ENCODE measurements at places on chromosomes 2 and 18.

- DNase-seq: no peak
Measured at GRCh38 chr2:16109821-16110310, 169.5 kb downstream of the MYCN start.

DNA sequence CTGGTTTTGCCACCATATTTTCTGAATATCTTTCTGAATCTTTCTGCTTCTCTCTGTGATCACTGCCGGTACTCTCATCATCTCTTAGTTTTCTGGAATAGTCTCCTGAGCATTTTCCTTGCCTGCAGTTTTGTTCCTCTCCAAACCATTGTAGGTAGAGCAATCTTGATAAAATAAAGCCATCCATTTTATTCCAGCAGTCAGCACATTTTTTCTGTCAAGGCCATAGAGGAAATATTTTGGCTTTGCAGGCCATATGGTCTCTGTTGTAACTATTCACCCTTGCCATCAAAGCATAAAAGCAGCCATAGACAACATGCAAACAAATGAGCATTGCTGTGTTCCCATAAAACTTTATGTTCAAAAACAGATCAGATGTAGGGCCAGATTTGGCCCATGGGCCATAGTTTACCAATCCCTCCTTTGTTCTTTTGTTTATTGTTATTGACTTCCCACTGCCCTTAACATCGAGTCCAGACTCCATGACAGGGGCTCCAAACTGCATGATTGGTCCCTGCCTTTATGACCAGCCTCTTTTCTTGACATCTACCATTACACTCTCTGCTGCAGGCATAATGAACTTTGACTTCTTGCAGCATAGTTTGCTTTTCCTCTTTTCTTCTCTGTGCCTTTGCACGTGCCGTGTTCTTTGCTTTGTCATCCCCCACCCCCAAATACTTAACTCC is 29.8 kb downstream of the TMEM87B start:
- no peak for DNase-seq

DNA sequence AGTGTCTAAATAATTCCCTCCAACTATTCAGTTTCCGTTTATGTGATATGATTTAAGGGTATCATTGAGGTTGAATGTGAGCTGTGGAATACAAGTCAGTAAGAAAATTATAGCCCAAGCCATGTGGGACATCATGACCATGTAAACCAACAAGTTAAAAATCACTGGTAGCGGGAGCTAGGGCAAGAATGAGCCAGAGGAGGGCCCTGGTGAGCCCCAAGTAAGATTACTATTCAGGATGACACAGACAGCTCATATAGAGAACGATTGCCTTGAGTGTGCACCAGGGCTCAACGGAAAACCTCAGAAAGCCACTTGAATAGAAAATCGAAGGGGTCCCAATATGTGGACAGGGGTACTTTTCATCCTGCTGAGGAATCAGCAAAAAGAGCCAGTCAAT is 87.8 kb upstream of the RBMS1 start:
- no peak for DNase-seq

- no peak for DNase-seq
Measured at GRCh38 chr18:42328931-42329330, 373.9 kb downstream of the PIK3C3 start.

GRCh38 chr2:216967889-216968288 is 108.0 kb upstream of the TNP1 start:
- DNase-seq: no peak

- no peak for DNase-seq
Measured at GRCh38 chr2:239803766-239804115, 221.4 kb downstream of the NDUFA10 start.

- DNase-seq: no peak
Measured at GRCh38 chr2:106344302-106344701, 123.9 kb downstream of the RGPD3 start.

- DNase-seq: no peak
Measured at GRCh38 chr2:70796262-70796661, 5.8 kb upstream of the FIGLA start.

GRCh38 chr2:62099523-62100175 is 96.3 kb upstream of the B3GNT2 start:
- DNase-seq: peak; percentile 68

DNA sequence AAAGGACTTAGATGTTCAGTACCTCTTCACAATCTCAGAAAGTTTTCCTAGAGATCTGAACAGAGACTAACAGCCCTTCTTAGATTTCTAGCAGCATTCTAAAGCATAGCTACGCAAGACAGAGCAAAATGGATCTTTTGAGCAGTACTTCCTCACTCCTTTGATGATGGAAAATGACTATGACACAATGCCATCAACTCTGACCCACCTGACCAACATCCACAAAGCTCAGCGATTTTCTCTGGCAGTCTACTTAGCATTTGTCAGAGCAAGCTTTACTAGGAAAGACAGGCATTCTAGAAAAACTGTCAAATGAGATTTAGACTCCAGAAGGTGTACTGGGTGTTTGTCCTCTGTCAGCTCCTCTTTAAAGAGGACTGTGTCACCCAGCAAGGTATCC is 180.9 kb upstream of the ACVR2A start:
- DNase-seq: no peak

- no peak for DNase-seq
Measured at GRCh38 chr2:170696948-170697347, 18.2 kb upstream of the SP5 start.

DNA sequence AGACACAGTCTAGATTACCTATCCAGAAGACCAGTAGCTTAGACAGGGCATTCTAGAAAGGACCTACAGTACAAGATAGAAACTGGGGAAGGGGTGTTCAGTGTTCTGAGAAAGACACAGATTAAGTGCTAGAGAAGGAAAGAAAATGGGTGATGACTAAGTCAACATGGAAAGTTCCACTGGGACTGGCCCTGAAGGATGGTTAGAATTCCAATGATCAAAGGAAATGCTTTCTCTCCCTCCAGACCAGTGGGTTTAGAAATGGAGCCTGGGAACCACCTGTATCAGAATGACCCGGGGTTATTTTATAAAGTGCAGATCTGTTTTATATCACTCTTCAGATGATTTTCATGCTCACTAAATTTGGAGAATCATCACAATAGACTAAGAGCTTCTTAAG is 5.8 kb upstream of the COLEC12 start:
- no peak for DNase-seq

GRCh38 chr2:217992061-217992460 is 10.7 kb downstream of the TNS1 start:
- no peak for DNase-seq

DNA sequence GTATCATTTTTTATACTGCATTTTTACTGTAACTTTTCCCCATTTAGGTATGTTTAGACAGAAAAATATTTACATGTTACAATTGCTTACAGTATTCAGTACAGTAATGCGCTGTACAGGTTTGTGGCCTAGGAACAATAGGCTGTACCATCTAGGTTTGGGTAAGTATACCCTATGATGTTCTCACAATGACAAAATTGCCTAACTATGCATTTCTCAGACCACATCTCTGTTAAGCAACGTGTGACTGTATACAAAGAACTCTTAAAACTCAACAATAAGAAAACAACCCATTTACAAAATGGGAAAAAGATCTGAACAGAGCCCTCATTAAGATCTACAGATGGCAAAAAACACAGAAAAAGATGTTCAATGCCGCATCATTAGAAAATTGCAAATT is 29.4 kb downstream of the FAM210A start:
- no peak for DNase-seq

- no peak for DNase-seq
Measured at GRCh38 chr2:221970389-221970788, 328.4 kb downstream of the PAX3 start.

- no peak for DNase-seq
Measured at GRCh38 chr2:163690896-163691295, 44.9 kb downstream of the FIGN start.

DNA sequence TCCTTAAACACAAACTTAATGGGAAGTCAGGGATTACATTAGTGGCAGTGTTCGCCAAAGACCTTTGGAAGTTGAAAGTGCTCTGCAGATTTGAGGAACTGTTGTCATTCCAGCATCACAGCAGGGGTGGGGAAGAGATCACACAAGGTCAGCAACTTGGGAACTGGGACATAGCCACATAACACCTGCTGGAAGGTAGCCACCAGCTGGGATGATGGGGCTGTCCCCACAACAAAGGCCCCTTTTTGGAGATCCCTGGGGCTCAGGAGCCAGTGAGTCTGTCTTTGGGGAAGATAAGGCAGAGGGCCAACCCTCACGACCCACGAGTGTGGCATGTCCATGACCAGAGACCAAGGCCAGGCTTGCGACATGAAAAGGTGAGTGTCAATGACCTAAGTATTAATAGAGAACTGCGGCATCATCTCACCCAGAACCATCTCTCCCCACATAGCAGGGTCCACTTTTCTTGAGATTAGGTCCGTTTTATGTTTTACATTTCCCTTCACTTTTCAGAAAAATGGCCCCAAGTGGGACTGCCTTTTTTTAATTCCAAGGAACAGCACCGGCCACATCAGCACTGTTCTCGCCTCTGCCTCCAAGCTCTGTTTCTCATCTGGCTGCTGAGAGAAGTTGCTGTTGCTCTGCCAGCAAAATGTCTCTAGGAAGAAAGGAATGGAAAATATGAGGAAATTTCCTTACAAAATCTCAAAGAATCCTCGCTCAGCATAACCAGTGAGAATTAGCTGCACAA is 106.9 kb downstream of the GFPT1 start:
- no peak for DNase-seq

- DNase-seq: no peak
Measured at GRCh38 chr18:21090680-21091079, 20.9 kb downstream of the ROCK1 start.

DNA sequence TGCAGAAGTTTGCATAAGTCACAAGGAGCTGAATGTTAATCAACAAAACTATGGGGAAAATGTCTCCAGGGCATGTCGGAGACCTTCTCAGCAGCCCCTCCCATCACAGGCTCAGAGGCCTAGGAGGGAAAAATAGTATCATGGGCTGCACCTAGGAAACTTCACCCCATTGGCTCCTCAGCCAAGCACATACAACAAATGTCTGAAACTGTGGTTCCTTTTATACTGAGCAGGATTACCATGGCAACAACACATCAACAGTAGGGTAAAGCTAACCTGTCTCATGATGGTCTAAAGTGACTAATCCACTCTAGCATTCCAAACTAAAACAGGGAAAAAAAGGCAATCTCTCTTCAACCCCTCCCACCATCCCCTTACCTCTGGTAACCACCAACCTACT is 3.2 kb upstream of the NEMP2 start:
- DNase-seq: no peak

- DNase-seq: peak; percentile 14
Measured at GRCh38 chr18:49723648-49724180, 89.6 kb downstream of the ACAA2 start.

DNA sequence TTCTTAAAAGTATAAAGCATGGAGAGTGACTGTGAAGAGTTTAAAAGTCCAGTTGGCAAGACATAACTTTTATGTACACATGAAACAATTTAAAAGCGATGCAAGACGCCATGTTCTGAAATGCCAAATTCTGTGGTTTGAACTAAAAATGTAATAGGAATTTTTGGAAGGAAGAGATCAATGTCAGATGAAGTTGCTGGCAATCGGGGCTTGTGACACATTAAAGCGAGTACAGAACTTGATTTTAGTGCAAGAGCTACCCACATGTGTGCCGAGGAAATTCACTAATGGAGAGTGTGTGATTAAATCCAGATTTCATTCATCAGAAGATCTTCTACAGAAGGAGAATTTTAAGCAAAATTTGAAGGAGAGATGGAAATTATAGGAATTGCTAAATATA is 220.2 kb upstream of the CCDC68 start:
- DNase-seq: no peak

DNA sequence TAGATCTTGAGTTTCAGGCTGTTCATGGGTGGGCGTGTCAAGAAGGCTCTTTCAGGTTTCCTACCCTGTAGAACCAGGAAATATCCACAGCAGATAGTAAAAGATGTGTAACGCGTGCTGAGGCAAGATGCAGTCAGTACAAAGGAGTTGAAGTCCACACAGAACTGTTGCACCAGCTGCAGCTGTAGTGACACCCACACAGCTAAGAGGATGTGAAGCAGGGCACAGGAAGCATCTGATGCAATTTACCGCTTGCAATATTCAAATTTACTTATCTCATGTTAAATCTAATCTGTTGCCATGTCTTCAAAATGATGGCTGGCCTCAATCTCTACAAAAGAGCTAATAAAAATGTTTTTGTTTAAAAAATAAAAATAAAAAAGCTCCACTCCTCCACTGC is 132.8 kb downstream of the ARHGAP15 start:
- peak; percentile 53 for DNase-seq

GRCh38 chr2:127558911-127559310 is 23.4 kb downstream of the MYO7B start:
- no peak for DNase-seq

DNA sequence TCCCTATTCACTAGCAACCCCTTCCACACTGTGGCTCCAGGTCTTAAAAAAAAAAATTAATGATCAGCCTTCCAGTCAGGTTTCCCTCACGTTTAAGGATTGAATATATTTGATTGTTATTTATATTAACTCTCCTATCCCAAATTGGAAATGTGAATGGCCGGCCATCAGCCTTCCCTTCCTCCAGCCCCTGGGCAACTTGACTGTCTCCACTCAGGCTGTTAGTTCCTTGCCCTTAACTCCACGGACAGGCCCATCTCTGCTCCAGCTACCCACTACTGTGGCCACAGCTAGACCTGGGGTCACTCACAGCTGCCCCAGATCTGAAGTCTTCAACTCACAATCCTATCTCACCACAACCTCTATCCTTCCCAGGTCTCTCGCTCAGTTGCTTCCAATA is 39.9 kb downstream of the THOC1 start:
- no peak for DNase-seq

- DNase-seq: no peak
Measured at GRCh38 chr18:48831113-48831759, 119.5 kb downstream of the SMAD7 start.

DNA sequence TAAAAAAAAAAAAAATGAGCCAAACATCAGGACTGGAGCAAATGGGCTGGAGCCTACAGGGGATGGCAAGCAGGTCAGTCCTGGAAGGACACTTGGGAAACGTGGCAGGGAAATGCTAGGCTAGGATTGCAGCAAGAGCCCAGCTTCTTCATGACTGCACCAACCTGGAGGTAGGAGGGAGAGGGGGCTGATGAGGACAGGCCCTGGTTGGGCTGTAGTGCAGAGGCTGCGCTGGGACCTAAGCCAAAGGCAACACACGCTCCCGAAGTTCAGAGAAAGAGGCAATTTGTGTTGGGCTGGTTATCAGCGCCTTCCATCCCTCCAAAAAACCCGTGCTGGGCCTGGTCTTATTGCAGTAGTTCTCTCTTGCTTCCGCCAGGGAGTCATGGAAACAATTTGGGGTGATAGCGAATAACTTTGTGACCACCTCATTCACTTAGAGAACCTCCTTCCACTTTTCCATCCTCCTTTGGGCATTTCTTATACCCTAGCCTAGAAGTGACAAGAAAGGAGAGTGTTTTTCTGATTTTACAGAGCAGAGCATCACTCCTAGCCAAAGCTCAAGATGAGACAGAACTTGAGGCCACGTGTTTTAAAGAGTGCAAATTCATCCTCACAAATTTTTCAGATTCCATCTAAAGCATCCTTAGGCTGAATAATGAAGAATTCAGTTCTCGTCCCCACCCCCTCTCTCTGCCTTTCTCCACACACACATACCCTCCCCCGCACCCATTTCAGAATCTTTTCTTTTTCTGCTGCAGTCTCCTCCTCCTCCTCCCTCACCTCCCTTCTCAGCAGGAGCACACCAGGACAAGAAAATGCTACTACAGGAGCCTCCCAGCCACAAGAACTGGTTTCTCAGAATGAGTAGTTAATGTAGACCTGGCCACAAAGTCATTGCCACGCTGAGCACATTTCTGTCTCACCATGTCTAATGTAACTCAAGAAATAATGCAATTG is 82.5 kb upstream of the STPG4 start:
- no peak for DNase-seq

Data from KBM-7 (cell line).